ENCODE measurements at places on chromosomes 3 and 15.

DNA sequence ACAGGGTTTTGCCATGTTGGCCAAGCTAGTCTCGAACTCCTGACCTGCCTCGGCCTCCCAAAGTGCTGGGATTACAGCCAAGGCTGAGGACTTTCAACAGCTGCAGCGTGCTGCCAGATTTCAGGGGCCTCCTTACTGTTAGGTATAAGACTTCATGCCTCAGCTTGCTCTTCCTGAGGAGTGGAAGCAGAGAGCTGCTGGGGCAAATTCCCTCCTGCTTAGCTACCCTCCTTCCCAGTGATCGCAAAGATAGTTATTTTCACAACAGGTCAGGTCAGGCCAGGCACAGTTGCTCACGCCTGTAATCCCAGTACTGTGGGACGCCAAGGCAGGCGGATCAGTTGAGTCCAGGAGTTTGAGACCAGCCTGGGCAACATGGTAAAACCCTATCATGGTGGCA, 2.6 kb upstream of the CPNE9 start:
- DNase-seq, result no peak

GRCh38 chr3:132268956-132269355, 48.3 kb upstream of the ACP3 start:
- DNase-seq, result no peak

- DNase-seq, result no peak
These were observed 69.8 kb downstream of the FEM1B start for GRCh38 chr15:68347392-68347791.

DNA sequence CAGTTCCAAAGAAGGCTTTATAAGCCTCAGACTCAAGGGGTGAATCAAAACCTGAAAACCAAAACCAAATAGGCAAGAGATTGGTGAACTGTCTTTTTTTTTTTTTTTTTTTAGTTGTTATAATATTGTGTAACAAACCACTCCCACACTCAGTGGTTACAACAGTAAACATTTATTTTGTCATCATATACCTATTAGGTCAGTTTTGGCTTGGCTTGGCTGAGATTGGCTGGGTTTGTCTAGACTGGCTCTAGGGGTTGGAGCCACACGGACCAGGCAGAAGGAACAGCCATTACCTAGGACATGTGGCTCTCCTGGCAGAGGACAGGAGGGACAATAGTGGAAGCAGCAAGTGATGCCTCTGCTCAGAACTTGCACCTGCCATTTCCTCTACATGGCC, 26.4 kb upstream of the RYR3 start:
- DNase-seq, result no peak

DNA sequence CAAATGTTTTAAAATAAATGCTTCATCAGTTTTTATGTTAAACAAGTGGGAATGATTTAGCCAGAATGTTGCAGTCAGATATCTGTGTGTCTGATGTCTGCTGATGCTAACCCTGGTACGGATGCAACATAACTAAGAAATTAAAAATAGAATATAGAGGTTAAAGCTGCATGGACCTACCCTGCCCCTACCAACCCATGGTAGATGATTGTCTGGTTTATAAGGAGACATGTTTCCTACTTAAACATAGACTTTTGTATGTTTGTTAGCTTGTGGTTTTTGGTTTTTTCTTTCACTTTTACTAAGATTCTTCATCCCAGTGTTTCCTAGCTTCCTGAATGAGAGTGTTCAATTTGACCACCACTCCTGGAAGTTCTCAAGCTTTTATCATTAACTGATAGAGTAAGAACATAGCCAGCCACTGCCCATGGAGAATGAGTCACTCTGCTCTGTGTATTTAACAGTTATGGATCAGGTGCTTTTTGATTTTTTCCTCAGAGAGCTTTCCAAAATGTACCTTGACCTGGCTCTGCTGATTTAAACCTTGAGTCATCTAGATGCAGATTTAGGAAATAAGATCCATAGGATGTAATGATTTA, 70.7 kb upstream of the VEPH1 start:
- DNase-seq, result no peak

GRCh38 chr3:146154995-146155394, 6.0 kb downstream of the PLOD2 start:
- DNase-seq, result no peak

DNA sequence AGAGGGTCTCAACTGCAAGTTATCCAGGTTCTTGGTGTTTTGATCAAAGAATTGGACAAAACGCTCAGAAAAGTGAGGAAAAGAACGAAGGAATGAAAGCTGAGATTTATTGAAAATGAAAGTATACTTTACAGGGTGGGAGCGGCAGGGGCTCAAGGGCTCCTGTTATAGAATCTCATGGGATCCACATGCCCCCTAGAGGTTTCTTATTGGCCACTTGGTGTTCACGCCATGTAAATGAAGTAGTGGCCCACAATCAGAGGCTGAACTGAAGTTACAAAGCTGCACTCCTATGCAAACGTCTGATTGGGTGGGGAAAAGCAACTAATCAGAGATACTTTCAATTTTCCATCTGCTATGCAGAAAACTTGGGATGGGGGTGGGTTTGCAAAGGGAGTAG, 216.7 kb downstream of the PTPRG start:
- no peak for DNase-seq

- no peak for DNase-seq
These were observed 487.2 kb upstream of the RASGRP1 start for GRCh38 chr15:39051626-39052322.

GRCh38 chr3:11288786-11289637, 16.8 kb downstream of the ATG7 start:
- peak; percentile 63 for DNase-seq

- DNase-seq, result no peak
These were observed 45.7 kb upstream of the RAB6B start for GRCh38 chr3:133941415-133941821.

DNA sequence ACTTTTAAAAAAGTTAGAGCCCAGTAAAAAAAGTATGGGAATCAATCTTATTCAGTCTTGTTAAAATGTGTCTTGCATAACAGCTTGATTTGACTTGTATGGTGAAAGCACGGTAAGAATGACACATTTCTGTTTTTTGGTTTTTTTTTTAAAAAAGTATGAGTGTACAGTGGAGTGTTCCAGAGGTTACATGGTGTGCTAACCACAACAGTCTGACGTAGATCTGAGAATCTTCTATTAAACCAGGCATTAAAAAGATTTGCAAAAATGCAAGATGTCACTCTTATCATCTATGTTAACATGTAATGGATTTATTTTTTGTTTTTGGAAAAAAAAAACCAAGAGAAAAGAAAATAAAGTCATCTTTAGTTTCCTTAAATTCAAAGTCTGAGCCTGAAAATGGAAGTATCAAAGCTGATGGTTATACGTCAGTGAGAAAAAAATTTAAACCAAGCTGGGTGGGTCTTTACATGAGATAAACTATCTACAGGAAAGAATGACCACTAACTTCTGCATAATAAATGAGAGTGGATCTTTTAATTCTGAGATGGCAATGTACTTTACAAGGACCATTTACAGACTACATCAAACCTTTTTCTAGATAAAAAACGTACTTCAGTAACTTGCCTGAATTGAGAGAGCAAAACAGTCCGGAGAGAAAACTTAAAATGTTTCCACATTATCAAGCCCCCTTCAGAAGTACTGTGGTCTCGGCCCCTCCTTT, 1.6 kb downstream of the GABPB1 start:
- DNase-seq, result peak; percentile 78

DNA sequence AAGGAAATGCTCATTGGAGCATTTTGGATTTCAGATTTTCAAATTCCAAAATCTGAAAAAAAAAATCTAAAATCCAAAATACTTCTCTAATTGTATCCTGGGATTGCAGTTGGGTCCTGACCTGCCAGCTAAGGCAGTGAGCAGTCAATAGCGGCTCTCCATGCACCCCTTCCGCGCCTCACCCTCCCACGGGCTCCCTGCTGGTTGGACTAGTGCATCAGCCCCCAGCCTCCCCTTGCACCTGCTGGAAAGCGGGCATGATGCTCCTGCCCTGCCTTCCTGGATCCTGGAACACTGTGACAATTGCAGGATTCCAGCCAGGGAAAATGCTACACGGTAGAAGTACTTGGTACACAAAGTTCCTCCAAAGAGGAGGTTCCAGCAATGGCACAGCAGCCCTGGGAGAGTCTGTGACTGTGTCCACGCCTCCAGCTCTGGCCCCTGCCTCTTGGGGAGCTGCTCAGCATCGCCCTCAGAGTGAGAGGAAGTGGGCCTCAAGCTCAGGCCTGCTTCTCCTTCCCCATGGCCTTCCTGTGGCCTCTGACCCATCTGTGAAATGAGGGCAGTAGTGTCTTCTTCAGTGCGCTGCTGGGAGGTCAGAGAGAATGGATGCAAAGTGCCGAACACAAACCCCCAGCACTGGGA, 39.5 kb upstream of the CHRNB4 start:
- no peak for DNase-seq

DNA sequence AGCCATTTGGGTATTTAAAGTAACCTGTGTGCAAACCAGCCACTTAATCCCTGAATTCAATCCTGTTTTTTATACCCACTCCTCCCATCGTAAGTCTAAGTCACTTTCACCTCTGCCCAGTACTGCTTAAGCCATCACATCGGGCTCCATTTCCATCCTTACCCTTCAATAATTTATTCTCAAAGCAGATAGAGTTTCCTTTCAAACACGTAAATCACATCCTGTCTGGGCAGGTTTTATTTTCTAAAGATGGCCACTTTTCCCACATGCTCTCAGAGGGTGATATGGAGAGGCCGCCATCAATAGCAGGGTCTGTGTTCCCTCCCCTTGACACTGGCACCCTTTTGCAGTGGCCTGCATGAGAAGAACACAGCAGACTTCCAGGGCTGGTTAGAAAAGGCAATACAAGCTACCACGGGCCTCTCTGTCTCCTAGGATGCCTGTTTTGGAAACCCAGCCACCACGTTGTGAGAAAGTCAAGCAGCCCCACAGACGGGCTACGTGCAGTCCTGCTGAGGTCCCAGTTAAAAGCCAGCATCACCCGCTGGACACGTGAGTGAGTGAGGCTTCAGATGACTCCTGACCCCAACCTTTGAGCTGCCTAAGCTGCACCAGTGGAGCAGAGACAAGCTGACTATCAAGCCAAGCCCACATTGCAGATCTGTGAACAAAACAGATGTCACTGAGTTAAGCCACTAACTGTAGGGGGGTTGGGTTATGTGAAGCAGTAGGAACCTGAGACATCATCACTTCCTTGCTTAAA, 241.8 kb upstream of the SLCO3A1 start:
- DNase-seq, result no peak

DNA sequence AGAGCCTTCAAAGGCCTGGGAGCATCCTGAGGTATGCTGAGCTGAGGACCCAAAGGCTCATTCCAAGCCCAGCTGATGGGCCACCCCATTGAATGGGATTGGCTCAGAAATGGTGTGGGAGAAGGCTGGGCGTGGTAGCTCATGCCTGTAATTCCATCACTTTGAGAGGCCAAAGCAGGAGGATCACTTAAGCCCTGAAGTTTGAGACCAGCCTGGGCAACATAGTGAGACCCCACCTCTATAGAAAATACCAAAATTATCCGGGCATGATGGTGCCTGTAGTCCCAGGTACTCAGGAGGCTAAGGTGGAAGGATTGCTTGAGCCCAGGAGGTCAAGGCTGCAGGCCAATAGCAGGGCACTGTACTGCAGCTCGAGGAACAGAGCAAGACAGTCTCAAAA, 43.8 kb upstream of the ADAMTSL3 start:
- DNase-seq, result no peak
